ENCODE measurements at places on chromosomes 4 and X.

- no peak for DNase-seq
These were observed 81.0 kb upstream of the HUWE1 start for GRCh38 chrX:53767544-53767943.

DNA sequence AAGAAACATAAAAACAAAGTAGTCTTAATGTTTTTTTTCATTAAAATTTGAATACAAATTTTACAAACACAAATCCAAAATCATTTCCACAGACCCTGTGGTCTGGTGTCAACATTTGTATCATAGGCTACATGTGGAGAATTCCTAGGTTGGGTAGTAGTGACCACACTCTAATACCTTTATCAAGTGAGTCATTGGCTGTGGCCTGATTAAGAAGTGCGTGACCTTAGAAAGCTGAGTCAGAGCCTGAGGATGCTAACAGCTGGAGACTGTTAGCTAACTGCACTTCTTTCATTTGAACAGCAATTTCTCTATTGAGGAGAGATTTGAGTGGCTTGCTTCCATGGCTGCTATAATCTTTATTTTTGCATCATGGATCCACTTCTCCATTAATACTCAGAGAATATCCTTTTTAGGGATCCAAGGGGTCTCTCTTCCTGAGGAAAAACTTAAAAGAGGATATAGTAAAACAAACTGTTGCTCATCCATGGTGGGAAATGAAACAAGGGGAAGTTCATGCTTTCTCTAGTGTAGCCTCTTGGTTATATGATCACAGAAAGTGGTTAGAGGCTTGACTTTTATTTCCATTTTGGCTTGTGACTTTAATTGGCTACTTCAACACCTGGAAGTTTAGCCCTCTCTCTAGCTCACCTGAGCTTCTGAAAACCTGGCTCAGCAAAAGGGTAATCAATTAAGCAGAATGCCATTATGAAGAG lies 335.8 kb downstream of the PABPC4L start:
- no peak for DNase-seq

DNA sequence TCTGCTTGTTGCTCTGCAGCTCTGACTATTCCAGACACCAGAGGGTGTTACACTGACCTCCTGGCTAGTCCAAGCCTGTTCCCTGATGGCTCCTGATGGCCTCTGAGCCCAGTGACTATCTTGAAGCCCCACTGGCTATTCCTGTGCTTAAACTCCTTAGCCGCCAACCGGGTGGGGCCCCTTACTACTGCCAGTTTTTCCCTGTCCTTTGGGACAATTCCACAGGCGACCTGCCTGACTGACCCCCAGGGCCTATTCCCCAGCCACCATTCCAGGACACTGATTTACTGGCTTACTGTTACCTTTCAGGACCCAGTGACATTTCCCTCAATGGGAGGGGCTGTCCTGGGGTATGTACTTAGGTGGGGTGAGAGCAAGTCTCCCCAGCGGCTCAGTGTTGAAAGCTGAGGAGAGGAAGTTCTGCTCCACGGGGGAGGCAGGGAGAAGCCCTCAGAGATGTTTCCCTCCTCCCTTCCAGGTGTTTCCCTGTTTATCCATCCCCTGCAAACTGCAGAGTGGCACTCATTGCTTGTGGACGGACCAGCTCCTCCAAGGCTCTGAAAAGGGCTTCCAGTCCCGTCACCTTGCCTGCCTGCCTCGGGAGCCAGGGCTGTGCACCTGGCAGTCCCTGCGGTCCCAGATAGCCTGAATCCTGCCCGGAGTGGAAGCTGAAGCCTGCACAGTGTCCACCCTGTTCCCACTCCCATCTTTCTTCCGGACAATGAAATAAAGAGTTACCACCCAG lies 4.0 kb downstream of the TIMP1 start:
- no peak for DNase-seq

GRCh38 chrX:3950373-3950772 lies 236.9 kb upstream of the PRKX start:
- no peak for DNase-seq

DNA sequence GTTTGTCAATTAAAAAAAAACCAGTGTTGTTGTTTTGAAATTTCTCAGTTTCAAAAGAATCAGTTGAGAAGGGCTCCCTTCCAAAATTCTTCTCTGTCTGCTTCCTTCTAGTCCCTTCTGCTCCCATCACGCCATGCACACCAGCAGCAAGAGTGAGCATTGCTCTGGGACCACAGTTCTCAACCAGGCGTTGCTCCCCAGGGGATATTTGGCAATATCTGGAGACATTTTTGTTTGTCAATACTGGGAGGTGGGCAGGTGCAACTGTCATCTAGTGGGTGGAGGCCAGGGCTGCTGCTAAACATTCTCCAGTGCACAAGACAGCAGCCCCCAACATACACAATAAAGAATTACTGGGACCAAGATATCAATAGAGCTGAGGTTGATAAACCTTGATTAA lies 74.8 kb upstream of the EGFL6 start:
- DNase-seq: no peak

GRCh38 chrX:154735695-154736393 lies 15.0 kb downstream of the GAB3 start:
- no peak for DNase-seq

DNA sequence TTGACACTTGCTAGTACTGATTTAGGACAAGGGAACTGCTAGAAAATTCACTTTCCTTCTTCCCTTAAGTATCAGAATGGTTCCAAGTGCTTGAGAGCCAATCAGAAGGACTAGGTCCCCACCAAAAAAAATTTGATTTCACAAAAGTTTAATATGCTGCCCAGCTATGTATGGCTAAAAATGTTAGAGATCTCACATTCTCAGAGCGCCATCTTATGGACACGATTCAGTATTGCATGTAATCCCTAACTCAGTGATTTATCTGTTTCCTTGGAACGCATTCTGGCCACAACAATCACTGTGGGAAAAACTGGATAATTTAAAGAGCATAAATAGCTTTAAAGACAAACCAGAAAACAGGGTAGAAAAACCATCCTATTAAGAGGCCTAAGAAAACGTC lies 255.1 kb upstream of the GPC4 start:
- no peak for DNase-seq

DNA sequence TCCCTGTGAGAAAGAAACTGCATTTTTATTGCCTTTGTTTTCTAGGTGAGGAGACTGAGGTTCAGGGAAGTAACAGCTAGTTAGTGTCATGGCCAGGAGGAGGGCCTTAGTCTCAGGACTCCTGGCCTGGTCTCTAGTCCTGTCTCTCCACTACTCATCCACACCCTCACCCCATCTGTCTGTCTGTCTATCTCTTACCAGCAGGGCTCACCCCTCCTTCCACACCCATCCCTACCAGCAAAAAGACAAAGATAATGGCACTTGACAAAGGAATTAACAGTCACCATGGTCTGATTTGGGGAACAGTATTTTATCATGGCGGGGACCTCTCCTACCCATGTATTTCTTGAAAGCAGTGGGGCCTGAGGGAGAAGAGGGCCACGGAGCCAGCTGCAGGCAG lies 125.8 kb downstream of the REPS2 start:
- DNase-seq: no peak

GRCh38 chrX:54808109-54808604 lies 612 bp downstream of the MAGED2 start:
- DNase-seq: peak; percentile 34

DNA sequence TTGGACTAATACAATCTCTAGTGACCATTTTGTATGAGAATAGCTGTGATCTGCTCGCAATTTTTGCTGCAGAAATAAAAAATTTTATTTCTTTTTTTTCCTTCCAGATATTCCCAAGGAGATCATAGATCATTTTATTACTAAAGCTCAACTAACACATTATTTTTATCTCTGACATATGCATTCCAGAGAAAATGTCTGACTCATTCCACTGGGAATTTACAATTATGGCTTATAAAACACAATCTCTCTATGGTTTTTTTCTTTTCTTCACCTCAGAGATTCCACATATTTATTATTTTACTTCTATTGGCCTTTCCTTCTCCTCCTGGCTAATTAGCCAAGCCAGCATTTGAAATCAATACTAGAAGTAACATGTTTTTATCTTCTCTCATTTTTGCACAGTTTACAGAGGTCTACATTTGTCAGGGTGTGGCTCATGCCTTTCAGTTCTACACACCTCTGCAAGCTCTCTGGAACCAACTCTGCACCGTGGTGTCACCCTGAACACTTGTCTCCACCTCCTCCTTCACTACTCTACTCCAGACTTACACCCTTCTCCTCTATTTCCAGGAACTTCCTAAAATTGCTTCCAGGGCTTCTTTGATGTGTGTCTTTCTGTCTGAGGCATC lies 59.8 kb upstream of the GPM6A start:
- DNase-seq: no peak

Data from stimulated activated CD8-positive, alpha-beta memory T cell treated with anti-CD3 and anti-CD28 coated beads, Interleukin-7, amount 100 ng/mL, for 4 hours (primary cell).